ENCODE measurements at places on chromosomes 2 and 18. TPM values are rescaled to one million over a fixed set of nuclear protein-coding genes. Genes with fewer than 3 reads are reported as not detected.

HOXD11 gene
- not detected for polyA plus RNA-seq

RTTN gene
- polyA plus RNA-seq = 5.8 TPM

TEX44 gene
- polyA plus RNA-seq = not detected

GREB1 gene
- 0.05 TPM for polyA plus RNA-seq

EVX2 gene
- polyA plus RNA-seq = not detected

RNF152 gene
- 7.5 TPM for polyA plus RNA-seq

LRRTM1 gene
- not detected for polyA plus RNA-seq
